ENCODE measurements at places on chromosomes 3 and 15.

- DNase-seq = no peak
Observed at GRCh38 chr3:155651489-155652218, 93.2 kb downstream of the PLCH1 start.

DNA sequence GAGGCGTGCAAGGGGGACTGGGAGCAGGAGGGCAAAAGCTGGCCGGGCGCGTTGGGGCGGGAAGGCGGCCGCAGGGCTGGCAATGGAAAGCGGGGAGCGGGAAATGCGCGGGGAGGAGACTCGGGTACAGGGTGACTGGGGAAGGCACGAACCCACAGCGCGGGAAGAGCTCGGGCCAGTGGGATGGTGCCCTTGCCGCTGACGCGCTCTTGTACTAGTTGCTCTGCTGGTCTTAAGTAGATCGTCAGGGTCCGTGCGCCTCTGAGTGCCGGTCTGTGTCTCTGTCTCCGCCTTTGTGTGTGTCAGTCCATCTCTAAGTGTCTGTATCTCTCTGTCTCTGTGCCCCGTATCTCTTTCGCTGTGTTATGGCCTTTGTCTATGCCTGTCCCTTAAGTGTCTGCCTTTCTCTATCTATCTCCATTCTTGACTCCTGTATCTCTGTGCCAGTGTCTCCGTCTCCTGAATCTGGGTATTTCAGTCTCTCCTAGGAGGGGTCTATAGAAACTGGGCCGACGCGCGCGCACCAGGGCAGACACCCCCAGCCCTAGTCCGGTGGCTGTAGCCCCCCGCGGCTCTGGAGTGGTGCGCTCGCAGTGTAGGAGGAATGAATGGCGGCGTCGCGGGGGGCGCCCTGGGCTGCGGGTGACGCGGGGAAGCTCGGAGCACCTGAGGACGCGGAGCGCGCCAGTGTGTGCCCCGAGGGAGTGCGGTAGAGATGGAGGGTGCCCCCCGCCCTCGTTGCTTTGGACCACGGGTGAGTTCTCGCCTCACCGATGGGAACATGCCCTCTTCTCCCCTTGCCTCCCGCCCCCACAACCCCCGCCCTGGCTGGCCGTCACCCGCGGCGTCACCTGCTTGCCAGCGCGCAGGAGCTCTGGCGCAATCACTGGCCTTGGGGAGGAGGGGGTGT lies 756 bp upstream of the CAMK2N2 start:
- DNase-seq = peak; percentile 29

DNA sequence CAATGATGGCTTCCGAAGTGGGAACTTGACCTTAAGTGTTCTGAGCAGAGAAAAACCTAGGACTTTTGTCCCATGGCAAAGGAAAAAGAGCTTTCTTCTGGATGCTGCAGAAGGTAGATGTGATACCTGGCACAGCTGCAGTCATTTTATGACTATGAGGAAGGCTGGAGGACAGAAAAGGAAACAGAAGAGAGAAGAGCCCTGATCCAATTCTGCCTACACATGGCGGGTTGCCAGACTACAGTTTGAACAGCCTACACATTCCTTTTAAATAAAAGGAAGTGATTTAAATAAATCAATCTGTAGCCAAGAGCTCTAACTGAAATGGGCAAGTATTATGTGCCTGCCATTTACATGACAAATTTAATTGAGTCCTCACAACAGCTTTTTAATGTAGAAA lies 43.6 kb upstream of the CHRNB4 start:
- DNase-seq = no peak

DNA sequence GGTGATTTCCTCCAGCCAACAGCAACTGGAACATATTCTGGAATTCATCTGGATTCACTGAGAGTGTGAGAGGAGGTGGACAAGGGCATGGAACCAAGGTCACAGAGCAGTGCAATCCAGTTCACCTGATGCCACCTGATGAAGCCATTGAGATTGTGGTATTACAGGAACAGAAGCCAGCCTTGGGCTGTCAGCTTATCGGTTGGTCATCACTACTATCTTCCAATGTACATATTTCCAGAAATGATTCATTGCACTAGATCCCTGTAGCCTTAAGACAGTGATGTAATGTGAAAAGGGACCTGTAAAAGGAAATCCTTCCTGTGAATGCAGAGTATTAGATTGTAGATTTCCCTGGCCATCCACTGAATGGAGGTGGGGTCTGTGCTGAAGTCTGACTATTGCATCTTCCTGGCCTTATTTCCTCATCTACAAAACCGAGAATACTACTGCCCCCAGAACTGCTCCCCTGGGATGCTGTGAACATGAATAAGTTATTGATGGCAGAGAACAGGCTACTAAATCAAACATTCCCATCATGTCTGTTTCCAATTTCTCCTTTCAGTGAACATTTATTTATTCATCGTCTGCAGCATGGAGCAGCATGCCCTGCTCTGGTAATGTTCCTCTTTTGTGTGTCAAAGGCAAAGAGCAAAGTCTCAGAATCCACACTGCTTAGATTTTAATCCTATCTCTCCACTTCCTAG lies 47.4 kb upstream of the TPM1 start:
- DNase-seq = no peak

DNA sequence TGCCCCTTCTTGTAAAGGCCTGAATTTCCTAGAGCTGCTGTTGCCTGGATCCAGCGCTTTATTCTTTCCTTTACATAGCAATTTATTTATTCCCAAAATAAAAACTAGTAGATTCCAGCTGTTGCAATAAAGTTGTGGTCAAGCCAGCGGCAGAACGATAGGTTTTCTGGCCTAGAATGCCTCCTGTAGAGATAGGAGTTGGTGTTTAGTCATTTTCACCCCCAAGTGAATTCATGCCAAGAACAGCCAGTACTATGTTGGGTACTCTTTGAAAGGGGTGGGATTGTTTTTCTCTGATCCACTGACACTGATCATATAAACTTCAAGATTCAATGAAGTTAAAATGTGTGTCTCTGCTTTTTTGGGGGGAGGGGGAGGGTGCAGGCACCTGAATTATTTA lies 69.7 kb downstream of the KLHL25 start:
- no peak for DNase-seq

DNA sequence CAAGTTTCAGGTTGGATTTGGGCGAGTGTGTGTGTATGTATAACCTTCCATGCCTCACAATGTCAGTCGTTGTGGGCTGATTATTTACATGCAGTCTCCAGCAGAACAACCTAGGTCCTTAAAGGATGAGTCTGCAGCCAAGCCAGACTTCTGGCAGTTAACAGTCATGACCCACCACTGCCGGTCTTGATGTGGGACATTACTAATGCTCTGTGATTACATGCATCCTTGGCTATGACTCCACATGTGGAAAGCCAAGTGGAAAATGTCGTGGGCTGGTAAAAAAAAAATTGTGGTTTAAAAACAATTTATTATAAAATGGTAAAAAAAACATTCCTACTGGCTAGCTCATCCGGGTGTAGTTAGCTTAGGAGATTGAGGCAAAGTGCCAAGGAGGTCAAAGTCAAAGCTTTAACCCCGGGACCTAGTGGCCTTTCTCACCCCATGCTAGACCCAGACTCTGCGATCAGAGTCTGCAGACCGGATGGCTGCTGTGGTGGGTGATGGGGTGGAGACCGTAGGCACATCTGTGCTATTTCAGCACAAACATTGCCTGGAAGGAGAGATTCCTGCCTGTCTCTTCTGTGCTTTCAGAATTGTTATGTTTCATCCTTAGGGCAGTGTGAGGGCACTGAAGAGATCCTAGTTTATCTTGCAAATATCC lies 6.8 kb downstream of the RARRES1 start:
- DNase-seq = peak; percentile 47

DNA sequence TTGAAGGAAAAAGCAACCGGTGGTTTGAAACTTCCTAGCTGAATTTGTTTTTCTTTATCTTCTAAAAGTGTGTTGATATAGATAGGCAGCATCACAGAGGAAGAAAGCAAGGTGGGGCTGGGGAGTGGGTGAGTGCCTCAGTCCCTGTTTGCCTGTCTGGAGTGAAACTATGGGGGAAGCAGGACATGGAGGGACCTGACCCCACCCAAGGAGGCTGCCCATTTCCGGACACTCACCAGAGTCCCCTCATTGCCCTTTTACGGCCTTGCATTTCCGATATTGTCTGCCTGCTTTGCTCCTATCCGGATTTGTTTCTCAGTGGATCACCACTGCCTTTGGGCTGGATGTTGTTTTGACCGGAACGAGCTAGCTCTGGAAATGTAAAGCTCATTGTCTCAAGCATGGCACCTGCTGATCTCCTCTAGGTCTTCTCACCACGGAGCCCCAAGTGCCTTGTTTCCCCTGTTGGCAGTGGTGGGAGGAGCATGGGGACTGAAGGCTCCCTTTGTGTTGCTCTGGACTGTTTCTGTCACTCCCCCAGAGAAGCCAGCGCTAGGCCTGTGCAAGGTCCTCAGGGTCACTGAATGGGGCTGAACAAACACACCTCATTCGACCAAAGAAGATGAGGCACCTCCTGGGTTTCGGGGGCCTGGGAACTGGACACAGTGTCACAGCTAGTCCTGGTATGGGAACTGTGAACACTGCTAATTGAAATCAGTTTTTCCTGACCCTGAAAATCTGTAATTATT lies 7.0 kb downstream of the CLDN11 start:
- DNase-seq = no peak

DNA sequence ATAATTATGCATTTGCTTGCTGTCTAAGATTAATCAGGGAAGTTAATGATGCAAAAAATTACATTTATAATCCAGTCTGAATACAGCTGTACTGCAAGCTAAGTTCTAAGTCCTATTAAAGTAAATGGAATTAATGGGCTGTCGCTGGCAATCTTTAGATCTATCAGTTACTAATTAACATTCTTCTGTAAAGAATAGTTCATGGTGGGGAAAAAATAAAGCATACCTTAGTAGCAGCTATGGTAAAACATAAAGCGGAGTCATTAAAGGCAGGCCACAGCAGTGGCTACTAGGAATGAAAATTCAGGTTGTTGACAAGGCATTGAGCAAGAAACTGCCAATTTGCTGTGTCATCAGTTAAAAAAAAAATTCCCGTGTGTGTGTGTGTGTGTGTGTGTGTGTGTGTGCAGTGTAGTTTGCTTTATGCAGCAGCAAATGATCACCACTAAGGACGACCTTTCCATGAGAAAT lies 129.8 kb downstream of the ZNF385D start:
- DNase-seq = no peak

GRCh38 chr3:97269202-97269601 lies 454.8 kb downstream of the EPHA6 start:
- no peak for DNase-seq

DNA sequence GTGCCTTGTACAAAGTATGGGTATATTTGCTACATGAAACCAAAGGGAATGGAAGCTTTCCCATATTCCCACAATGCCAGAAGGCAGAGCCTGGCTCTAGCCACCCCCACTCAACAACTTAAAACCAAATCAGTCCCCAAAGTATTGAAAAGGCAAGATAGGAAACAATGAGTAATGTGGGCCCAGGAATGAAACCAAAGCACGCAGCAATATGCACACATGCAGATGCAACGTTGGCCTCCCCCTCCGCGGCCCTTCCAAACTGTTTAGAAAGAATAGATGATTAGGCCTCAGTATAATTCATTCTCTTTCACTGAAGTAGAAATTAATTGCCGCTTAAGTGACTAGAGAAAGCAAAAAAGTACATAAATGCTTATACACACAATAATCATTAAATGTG lies 59.1 kb downstream of the THRB start:
- no peak for DNase-seq

GRCh38 chr3:14899993-14900618 lies 47.3 kb upstream of the NR2C2 start:
- DNase-seq = no peak

DNA sequence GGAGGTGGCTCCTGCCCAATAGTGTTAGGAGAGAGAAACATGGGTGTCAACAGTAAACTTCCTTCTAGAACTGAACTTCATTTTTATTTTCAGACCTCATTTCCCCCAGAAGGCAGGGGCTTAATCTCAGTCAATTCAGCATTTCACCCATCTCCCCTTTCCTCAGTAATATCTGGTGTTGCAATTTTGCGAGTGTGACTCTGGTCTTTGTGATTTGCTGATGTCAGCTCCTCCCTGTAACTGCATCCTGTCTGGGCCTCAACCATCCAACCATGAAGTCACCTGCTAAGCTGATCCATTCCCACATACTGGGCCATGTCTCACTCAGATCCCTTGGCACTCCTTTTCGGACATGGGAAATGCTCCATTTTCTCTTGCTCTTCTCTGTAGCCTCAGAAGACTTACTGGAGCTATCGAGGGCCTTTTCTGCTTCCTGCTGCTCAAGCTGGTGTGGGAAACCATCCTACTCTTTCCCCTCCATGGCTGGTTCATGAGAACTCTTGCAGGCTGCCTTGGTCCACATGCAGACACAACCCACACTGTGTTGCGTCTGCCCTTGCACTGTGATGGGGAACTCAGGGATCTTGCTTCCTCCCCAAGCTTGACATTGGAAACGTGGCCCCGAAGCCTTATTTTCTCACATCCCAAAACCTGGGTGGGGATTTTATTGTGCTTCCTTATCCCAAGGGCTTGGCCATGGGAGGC lies 24.6 kb downstream of the CCR4 start:
- no peak for DNase-seq

DNA sequence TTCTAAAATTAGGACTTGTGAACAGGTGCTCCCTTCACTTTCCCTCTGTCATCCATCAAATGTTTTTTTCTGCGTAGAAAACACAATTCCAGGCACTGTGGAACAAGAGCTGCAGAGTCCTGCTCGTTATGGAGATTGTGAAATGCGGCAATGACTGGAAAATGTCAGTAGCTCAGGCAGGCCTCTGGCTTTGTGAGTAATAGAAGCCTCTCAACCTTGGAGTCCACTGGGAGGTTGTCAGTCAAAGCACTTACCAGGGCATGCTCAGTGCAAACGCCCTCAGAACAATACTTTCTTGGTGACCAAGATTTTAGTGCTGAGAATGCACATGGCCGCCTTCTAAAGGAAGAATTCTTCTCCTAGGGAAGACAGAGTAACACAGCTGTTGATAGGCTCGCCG lies 26.7 kb upstream of the MED12L start:
- no peak for DNase-seq

- no peak for DNase-seq
Observed at GRCh38 chr3:82048711-82049110, 287.3 kb upstream of the GBE1 start.

DNA sequence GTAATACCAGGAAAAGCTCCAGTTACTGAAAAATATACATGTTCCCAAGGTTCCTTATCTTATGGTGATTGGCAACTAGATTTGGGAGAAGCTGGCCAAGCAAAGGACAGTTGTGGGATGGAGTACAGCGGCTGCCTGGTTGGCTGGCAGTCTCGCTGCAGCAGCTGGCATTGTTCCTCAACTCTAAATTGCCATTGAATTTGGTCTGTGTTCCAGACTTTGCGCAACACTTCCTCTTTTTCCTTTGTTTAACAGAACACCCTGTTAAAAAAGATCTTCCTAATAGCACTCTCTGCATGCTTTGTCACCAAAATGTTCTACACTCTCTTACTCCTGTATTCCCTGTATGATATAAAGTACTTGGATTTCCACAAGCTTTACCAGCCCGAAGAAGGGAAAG lies 420.6 kb upstream of the RBMS3 start:
- DNase-seq = no peak

Data from stimulated activated CD4-positive, alpha-beta T cell treated with anti-CD3 and anti-CD28 coated beads, Interleukin-1b, Interleukin-23, amount 100 ng/mL, for 48 hours (primary cell).